ENCODE measurements at places on chromosomes 4 and X.

- no peak for DNase-seq
Observed at GRCh38 chr4:82906469-82906868, 5.9 kb downstream of the THAP9 start.

DNA sequence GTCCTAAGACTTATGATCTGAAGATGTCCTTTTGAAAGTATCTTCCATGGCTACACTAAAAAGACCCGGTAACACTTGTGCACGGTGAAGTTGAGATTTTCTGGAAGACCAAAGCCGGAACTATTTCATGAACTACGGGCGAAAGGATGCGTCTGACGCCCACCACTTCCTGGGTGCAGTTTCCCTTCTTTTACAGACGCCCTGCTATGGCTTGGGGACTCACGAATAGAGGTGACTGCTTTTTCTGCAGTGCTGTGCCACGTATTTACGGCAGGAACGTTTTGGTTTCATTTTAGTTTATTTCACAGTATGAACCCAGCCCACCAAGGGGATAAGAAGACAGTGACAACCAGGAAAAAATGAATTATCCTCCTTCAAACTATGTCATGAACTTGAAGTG is 180.4 kb downstream of the AFAP1 start:
- DNase-seq: no peak

GRCh38 chrX:112147206-112147605 is 64.6 kb upstream of the TRPC5 start:
- DNase-seq: peak; percentile 30

DNA sequence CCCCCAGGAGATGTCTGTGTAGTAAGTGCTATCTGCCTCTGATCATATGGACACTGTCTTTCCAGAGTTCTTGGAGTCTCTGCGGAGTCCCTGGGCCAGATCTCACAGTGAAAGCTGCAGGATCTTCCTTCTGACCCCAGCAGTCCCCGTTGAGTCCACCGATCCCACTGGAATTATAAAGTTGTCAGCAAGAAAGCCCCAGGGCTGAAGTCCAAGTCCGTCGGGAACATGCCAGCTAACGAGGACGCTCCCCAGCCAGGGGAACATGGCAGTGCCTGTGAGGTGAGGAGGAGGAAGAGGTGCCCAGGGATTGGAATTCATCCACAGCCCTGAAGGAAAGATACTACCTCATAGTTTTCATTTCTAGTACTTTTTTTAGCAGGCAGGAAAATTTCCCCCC is 9.3 kb downstream of the ZNF81 start:
- DNase-seq: no peak

- DNase-seq: no peak
Observed at GRCh38 chr4:26993539-26993938, 132.9 kb downstream of the STIM2 start.

GRCh38 chr4:1933700-1934099 is 62.5 kb downstream of the NSD2 start:
- no peak for DNase-seq

DNA sequence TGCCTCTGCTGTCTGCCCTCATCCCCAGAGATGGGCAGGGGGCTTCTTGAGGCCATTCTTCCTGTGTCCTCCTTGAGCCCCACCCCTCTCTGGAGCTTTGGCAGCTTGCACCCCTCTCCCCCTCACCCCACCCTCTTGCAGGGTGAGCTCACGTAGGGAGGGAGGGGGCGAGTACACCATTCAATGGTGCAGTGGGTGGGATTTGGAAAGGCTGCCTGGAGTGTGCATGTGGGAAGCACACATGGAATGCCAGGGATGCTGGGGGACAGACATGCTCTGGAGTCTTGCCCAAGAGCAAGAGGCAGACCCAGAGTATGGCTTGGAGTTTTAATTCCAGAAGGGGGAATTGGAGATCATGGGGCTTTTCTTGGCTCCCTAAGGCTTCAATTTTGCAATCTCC is 5.6 kb downstream of the PAK3 start:
- no peak for DNase-seq

DNA sequence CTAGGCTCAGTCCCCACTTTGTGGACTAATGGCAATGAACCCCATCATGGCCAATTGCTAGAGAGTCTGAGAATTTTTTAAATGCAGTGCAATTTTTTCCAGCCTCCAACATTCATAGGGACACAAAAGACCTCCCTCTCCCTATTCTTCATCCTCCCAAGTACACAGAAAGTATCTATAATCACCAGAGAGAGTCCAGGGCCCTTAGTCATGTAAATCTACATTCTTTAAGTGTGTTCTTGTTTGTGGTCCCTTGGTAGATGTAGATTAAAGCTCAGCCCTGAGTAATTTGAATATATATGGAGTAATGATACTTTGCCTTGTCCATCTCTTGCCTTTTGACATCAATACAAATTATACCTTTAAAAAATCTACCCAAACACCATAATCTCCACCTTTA is 51.3 kb upstream of the ATXN3L start:
- DNase-seq: no peak

DNA sequence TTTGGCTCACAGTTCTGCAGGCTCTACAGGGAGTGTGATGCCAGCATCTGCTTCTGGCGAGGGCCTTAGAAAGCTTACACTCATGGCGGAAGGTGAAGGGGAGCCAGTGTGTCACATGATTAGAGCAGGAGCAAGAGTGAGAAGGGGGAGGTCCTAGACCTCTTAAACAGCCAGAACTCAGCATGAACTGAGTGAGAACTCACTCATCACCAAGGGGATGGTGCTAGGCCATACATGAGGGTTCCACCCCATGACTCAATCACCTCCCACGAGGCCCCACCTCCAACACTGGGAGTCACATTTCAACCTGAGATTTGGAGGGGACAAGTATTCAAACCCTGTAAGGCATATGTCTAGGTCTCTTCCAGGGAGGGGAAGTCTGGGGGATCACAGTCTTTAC is 33.4 kb downstream of the SPRY1 start:
- no peak for DNase-seq

DNA sequence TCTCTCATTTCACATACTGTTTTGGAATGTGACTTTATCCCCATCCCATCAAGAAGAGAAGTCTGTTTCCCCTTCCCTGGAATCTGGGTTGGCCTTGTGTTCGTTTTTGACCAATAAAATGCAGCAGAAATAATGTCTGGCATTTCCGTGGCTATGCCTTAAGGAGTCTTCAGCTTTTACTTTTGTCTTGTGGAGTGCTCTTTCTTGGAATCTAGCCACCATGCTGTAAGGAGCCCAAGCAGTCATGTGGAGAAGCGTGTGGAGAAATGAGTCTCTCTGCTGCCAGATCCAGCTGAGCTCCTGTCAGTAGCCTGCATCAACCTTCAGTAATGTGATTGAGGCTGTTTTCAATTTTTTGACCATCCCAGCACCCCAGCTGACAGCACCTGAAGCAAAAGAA is 84.4 kb upstream of the ARMCX2 start:
- DNase-seq: no peak

DNA sequence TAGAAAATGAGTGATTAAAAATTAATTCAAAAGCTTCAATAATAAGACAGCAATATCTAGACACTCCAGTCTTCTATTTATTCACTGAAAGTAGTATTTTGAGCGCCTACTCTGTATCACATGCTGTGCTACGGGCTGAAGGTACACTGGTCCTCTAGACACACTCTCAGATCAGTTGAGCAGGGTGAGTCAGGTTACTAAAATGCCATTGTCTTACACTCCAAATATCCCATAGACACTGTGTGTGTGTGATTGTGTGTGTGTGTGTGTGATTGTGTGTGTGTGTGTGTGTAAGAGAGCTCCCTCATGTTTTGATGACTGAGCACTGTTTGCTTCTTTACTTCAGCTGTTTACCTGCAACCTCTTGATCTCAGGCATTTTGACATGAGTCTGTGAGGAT is 342.8 kb upstream of the BOD1L1 start:
- DNase-seq: no peak

DNA sequence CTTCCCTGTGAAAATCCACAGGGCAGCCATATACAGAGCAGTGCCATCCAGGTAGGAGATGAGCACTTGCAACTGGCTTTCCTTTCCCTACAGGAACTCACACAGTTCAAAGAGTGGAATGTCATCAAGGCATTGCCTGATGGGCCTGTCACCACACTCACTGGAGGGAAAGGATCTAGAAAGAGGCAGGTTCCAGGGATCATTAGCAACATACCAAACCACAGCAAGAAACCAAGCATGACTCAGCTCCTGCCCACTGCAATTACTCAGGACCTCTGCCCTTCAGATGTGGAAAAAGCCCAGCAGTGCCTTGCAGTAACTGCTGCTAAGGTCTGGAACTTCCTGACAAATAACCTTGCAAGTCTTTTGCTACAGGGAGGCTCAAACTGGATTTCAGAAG is 101.2 kb downstream of the ZNF674 start:
- peak; percentile 74 for DNase-seq

DNA sequence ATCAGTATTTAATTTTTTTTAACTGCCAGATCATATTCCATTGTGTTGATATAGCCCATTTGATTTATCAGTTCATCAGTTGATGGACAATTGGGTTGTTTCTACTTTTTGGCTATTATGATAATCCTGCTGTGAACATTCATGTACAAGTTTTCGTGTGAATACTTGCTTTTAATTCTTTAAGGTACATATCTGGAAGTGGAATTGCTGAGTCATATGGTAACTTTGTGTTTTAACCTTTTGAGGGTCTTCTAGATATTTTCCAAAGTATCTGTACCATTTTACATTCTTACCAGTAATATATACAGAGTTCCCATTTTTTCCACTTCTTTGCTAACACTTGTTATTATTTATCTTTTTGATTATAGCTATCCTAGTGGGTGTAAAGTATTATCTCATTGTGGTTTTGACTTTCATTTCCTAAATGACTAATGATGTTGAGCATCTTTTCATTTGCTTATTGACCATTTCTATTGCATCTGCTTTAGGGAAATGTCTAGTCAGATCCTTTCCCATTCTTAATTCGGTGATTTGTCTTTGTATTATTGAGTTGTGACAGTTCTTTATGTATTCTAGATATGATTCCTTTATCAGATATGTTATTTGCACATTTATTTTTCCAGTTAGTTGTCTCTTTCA is 75.2 kb upstream of the NUDT6 start:
- DNase-seq: no peak
